LNCaP clone FGC (cell line): ENCODE measurements at places on chromosomes 7 and 10.
A peak's percentile ranks its signal among the peaks of the same experiment; 100 is the strongest.

- DNase-seq = no peak
These were observed 15.7 kb upstream of the FAM204A start for GRCh38 chr10:118357841-118358240.

GRCh38 chr7:153297141-153297540 lies 537.6 kb downstream of the ACTR3B start:
- DNase-seq = no peak

- DNase-seq = no peak
These were observed 1014.1 kb downstream of the REEP3 start for GRCh38 chr10:64535131-64535867.

DNA sequence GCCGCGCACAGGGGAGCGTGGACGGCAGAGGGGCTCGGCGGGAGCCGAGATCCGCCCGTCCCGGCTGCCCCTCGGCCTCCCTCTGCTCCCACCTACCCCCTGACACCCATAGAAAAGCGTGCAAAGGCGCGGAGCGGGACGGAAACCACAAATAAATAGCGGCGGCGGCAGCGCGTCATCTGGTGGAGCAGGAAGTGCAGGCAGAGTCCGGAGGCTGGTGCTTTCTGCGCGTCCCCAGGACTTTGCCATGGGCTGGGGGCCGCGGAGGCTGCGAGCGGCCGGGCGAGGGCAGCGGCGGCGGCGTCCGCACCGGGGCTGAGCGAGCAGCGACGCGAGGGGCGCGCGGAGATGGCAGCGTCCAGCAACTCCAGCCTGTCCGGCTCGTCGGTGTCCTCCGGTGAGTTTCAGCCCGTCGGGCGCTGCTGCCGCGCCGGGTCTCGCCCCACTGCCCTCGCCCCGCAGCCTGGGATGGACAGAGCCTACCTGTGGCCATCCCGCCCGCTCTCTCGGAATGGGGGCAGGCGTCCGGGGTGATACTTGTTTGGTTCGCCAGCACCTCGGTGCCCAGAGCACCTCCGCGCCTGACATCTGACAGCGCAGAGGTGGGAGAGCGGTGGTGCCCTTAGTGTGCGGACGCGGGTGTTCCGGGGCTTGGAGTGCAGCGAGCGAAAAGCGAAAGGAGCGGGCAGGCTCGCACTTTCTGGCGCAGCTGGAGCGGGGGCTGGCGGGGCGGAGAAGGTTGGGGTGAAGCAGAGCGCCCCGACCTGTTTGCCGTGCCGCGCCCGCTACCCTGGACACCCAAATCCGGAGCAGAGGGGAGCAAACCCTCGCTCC lies at the start of gene CHN2:
Gene CHN2 (plus strand): TSS at position 182 of the 834 bp plus-strand sequence.
- no peak for DNase-seq

DNA sequence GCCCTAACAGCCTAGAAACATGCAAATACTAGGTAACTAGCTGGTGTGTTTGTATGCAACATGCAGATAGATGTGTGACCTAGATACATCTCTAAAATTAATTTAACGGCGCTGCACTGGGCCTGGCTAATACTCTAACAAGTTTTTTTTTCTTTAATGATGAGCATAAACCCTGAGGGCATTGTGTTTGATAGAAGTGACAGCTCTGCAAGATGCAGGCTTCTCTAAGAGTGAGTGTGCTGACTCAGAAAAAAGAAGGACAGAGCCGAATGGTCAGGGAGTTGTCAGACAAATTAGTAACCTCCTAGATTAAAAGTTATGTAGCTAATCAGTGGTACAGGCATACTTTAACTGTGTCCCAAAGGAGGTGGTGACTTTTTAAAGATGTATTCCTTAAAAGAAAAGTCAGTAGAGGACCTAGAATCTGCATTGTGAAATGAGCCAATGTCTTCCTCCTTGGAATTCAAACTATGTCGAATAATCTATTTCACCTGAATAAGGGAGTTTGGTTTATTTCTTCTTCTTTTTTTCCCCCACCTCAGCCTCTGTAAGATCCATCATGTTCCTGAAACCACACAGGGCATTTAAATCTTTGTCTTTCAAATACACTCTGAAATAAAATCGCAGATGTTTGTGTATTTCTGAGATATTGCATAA lies 315.1 kb downstream of the GFRA1 start:
- DNase-seq = no peak

- DNase-seq = no peak
These were observed 27.6 kb upstream of the LAMB1 start for GRCh38 chr7:108030516-108030915.

GRCh38 chr10:58027426-58027825 lies 240.3 kb downstream of the IPMK start:
- no peak for DNase-seq

DNA sequence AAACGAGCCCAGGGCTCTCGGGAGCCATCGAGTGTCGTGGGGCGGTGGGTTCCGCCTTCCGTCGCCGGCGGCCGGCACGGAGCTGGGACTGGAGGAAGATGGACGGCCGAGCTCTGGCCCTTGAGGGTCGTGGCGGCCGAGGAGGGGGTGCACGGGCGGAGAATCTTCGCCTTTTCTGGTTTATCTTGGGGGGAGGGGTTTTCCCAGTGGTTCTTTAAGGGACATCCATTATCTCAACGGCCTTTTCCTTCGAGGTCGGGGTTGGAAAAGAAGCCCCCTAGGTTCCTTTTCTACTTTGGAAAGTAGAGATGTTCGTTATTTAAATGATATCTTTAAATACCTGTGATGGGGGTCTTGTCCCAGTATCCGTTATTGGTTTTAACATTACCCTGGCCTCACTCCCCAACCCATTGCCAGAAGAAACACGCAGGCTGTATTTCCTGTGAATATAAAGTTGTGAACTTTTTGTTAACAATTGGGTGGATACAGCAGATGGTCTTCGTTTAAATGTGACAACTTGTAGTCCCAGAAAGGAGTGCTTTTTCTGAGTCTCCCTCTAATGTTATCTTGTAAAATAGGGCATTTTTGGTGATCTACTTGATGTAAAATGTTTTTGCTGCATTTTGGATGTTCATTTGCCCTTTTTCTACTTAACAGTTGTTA lies 765 bp downstream of the CCAR1 start:
- no peak for DNase-seq

- DNase-seq = no peak
These were observed 133.6 kb upstream of the NPVF start for GRCh38 chr7:25361863-25362262.

GRCh38 chr7:124652237-124652636 lies 113.4 kb downstream of the GPR37 start:
- DNase-seq = no peak

DNA sequence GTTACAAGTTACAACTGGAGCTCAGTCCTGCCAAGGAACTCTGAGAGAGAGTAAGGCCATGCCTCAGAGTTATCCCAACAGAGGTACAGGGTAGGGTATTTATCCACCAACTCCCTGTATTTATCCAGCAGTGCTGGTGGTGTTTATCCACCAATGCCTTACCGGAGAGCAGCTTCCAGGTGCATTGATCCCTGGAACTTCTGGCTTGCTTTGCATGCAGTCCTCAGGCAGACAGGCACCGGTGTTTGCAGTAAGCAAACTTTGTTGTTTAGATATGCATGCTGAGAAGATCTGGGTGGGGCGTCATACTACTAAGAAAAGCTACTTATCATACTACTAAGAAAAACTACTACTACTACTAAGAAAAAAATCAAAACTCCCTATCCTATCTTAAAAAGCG lies 92.4 kb downstream of the CYP26A1 start:
- DNase-seq = peak; percentile 22

DNA sequence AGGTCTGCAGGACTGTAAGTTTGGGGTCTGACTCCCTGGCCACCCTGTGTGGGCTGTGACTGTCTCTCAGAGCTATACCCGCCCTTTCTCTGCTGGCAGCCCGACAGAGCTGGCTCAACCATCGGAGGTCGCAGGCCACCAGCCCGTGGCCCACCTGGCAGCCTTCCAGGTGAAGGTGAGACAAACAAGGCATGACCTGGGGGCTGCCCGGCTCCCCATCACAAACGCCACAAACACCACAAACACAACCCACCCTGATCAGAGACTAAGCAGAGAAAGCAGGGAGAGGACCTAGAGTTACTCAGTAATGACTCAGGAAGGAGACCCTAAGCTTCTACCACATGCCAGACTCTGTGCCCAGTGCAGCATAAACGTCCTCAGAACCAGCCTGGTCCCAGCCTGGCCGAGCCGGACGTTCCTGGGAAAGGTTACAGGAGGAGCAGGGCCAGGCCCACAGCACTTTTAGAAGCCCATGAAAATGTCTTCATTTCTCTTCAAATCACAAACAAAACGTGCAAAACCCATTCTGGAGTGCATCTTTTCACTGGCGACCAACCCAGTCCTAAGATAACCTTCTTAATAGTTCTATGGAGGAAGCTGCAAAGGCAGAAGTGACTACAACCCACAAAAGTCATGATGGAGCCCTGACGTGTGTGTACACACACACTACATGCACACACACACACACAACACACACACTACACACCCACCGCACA lies 66.8 kb downstream of the MKI67 start:
- no peak for DNase-seq

DNA sequence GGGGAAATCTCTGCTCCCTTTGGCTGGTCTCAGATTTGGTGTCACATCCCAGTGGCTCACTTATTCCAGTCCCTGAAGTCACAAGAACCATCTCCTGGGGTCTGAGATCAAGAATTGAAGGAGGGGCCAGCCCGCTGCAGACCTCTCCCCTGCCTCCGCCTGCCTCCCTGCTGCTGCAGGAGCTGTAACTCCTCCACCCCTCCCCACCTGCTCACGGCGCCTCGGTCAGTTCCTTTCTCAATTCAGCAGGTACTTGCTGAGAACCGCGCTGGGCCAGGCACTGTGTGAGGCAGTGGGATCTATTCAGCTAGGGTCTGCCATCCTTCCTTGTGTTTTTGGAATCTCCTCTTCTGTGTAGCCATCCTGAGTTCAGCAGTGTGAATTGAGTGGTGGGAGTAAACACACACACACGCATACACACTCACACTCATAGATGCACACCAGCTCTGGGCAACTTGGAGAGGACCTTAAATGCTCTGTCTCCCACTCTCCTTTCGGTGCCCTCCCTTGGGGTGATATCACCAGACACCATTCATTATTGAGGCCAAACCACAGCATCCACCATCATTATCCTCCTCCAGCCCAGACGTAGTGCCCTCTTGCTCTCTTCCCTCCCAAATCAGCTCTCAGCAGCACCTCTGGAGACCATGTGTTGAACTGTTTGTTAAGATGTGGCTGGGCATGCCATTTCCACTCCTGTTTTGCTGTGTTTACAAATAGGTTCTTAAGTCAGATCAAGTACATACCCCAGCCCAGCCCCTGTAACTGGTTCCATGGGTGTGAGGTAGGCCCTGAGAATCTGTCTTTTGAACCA lies 22.0 kb upstream of the ANKRD2 start:
- no peak for DNase-seq

DNA sequence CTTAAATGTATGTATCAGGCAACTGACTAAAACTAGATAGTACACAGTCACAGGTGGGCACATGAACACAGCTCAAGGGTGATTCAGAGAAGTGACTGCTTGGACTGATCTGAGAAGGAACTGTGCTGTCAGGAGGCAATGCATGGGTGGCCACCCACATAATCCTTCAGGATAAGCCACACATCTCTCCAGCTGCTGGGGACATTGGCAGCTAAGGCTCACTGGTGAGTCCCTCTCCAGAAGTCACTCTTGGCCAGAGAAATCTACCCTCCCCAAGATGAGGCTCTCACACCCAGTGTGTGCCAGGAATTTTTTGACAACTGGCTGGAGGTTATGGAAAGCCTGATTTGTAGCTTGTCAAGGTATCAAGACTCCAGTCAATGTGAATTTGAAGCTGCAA lies 302.4 kb upstream of the NEBL start:
- no peak for DNase-seq

GRCh38 chr10:17219024-17219423 lies 9.0 kb upstream of the VIM start:
- no peak for DNase-seq

DNA sequence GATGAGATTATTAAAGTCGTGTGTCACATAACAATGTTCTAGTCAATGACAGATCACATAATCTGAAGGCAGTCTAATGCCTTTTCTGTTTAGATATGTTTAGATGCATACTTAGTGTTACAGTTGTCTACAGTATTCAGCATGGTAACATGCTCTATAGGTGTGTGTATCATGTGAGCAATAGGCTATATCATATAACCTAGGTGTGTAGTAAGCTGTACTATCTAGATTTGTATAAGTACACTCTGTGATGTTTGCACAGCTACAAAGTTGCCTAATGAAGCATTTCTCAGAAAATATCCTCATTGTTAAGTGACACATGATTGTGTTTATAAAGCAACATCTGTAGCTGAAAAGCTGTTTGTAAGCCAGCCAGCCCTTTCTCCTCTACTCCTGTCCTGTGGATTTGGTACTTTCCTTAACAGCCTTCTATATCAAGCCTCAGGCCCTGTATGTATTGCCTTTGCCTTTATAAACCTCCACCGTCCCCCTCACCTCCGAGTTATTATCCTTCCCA lies 6.3 kb downstream of the HECTD2 start:
- DNase-seq = no peak

- DNase-seq = no peak
These were observed 221.0 kb downstream of the DYNC1I1 start for GRCh38 chr7:95993380-95993779.

DNA sequence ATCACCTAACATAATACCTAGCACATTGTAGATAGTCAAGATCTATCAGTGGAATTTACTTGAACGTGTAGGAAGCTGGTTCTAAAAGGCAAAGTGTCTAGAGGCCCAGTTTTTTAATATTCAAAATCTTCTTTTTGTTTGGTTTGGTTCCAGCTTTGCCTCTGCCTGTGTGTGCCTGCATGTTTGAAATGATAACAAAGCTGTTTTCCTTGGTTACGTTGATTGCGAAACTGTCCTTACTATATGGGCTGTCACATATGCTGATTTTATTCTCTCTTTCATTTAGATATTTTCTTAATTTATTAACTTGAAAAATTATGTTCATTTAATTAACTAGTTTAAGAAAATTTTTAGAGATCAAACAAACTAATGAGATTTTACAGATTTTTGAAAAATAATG lies 237.3 kb downstream of the SEMA3A start:
- no peak for DNase-seq

- no peak for DNase-seq
These were observed 227.7 kb downstream of the SKIDA1 start for GRCh38 chr10:21297603-21298383.

DNA sequence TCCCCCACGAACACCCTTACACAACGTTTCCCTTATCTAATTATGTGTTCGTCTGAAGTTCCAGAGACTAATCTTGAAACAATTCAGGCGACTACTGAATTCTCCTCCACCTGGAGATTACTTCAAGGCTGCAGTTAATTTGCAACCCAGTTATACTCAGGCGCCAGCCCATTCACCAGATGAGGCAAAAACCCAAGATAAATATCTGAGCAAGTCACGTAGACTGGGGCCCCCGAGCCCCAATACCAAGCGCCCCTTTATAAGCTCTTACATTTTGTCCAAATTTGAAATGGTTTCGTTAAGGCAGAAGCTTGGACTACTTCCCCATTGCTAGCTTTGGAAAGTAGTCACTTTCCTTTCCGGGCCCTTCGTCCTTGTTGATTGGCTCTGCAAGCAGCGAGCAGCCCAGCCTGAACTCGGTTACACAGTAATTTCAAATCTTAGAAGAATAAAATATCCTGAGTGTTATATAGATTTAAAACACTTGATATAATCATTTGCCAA lies 1.2 kb downstream of the TPK1 start:
- no peak for DNase-seq
